ENCODE measurements at places on chromosomes 7 and 10. TPM values are rescaled to one million over a fixed set of nuclear protein-coding genes. Genes with fewer than 3 reads are reported as not detected.

TRIM73 gene
- 21.5 TPM for total RNA-seq

ANTXRL gene
- not detected for total RNA-seq

BMS1 gene
- total RNA-seq: 5.4 TPM

IGF2BP3 gene
- total RNA-seq: 6.7 TPM

LARP4B gene
- total RNA-seq: 49.8 TPM

CALML3 gene
- not detected for total RNA-seq

ZPBP gene
- 0.81 TPM for total RNA-seq

ANXA8 gene
- total RNA-seq: under 0.01 TPM

FRMPD2 gene
- total RNA-seq: not detected

RBAK gene
- 3.0 TPM for total RNA-seq

VGF gene
- total RNA-seq: under 0.01 TPM

MACROH2A2 gene
- total RNA-seq: 2.2 TPM
